ENCODE measurements at places on chromosomes 7 and 10. TPM values are rescaled to one million over a fixed set of nuclear protein-coding genes. Genes with fewer than 3 reads are reported as not detected.

DNA sequence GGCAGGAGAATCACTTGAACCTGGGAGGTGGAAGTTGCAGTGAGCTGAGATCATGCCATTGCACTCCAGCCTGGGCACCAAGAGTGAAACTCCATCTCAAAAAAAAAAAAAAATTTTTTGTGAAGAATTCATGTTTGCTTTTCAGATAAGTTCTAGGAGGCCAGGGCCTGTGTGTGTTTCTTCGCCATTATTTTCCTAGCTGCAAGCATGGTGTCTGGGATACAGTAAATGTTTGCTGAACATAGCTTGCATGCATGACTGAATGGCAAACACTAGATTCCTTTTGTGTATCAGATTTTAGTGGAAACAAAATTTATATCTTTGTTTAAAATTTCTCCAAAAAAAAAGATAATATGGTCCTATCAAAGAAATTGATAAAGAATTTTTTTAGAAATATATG lies 9.7 kb upstream of the MACC1 start:
- no peaks in the 10 kb centered on the region for H3K27me3 ChIP-seq
- H3K36me3 ChIP-seq = no peaks in the 10 kb centered on the region
- no peak overlapping the region for H3K4me3 ChIP-seq

TACR2 gene
- not detected for total RNA-seq

GRCh38 chr7:108322925-108323832 lies 133.1 kb downstream of the NRCAM start:
- H3K27me3 ChIP-seq = no peaks in the 10 kb centered on the region
- H3K4me3 ChIP-seq = no peak overlapping the region
- H3K4me1 ChIP-seq = peaks cover 18% of the 10 kb centered on the region
- H3K36me3 ChIP-seq = peaks cover 2% of the 10 kb centered on the region
- DNase-seq = no peak

DNA sequence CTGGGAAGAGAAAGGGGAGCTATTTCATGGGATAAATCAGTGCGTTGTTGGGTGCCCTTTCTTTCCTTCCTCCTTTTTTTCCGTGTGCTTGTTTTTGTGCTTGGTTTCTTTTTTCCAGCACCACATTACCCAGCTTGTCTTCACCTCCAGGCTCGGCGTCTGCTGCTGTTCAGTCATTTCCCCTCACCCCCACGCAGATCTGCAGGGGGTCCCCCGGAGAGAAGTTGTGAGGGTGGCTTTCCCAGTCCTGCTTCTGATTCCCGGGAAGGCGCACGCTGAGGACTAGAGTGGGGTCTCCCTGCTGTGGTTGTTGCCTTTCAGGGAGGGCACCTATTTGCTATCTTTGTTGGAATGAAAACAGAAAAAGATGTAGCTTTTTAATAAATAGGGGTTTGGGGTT lies 1.6 kb downstream of the CAMK1D start:
- H3K4me1 ChIP-seq = peaks cover 26% of the 10 kb centered on the region
- no peaks in the 10 kb centered on the region for H3K27me3 ChIP-seq
- H3K36me3 ChIP-seq = peaks cover 1% of the 10 kb centered on the region
- DNase-seq = no peak

DNA sequence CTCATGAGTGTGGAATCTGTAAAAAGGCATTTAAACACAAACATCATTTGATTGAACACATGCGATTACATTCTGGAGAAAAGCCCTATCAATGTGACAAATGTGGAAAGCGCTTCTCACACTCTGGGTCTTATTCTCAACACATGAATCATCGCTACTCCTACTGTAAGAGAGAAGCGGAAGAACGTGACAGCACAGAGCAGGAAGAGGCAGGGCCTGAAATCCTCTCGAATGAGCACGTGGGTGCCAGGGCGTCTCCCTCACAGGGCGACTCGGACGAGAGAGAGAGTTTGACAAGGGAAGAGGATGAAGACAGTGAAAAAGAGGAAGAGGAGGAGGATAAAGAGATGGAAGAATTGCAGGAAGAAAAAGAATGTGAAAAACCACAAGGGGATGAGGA lies 207.7 kb downstream of the ZEB1 start:
- no peaks in the 10 kb centered on the region for H3K27me3 ChIP-seq
- DNase-seq = no peak
- no peaks in the 10 kb centered on the region for H3K4me1 ChIP-seq
- H3K36me3 ChIP-seq = peaks cover 37% of the 10 kb centered on the region
- no peak overlapping the region for H3K27ac ChIP-seq

Measured in osteocyte (in vitro differentiated cells).